Breast epithelium (tissue), 4 donors: ENCODE measurements at places on chromosomes 12 and 14. TPM values are rescaled to one million over a fixed set of nuclear protein-coding genes. Genes with fewer than 3 reads are reported as not detected.

DNA sequence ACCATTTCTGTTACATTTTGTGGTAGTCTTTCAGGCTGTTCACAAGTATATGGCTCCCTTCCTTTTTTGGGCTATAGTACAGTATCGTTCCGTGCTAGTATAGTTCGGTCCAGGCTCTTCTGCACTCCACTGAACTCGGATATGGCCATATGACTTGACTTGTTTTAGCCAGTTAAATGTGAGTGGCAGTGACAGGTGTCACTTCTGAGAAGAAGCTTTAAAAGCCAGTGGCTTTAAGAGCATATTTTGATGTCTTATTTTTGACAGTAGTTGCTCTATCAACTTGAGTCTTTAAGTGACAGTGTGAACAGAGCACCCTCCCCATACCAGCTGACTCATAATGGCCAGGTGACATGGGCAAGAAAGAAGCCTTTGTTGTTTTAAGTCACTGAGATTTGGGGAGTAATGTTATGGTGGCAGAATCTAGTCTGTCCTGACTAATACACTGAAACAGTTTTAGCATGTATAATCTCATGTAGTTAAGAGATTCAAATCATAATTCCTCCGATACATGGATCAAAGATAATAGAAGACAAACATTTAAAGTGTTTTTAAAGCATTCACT, 64.6 kb downstream of the ANO4 start:
- no peak for DNase-seq
- no peaks in the 10 kb centered on the region for H3K4me1 ChIP-seq
- H3K4me3 ChIP-seq: no peak overlapping the region

- H3K4me3 ChIP-seq: no peak overlapping the region
- DNase-seq: no peak
- no peaks in the 10 kb centered on the region for H3K27me3 ChIP-seq
- H3K27ac ChIP-seq: no peak overlapping the region
- H3K4me1 ChIP-seq: no peaks in the 10 kb centered on the region
- H3K36me3 ChIP-seq: no peaks in the 10 kb centered on the region
These were observed 215.8 kb upstream of the DIO2 start for GRCh38 chr14:80427101-80427500.

- no peak overlapping the region for H3K4me3 ChIP-seq
- H3K27ac ChIP-seq: no peak overlapping the region
- H3K36me3 ChIP-seq: no peaks in the 10 kb centered on the region
- H3K4me1 ChIP-seq: no peaks in the 10 kb centered on the region
- no peak for DNase-seq
These were observed 259.7 kb upstream of the DCN start for GRCh38 chr12:91441993-91442952.

TCL1B gene
- not detected for total RNA-seq

GAS2L3 gene
- 7.0 TPM for total RNA-seq

BHLHE41 gene
- 29.7 TPM for total RNA-seq
